Left renal pelvis (tissue), 4 donors: ENCODE measurements at places on chromosomes 13 and 19.

DNA sequence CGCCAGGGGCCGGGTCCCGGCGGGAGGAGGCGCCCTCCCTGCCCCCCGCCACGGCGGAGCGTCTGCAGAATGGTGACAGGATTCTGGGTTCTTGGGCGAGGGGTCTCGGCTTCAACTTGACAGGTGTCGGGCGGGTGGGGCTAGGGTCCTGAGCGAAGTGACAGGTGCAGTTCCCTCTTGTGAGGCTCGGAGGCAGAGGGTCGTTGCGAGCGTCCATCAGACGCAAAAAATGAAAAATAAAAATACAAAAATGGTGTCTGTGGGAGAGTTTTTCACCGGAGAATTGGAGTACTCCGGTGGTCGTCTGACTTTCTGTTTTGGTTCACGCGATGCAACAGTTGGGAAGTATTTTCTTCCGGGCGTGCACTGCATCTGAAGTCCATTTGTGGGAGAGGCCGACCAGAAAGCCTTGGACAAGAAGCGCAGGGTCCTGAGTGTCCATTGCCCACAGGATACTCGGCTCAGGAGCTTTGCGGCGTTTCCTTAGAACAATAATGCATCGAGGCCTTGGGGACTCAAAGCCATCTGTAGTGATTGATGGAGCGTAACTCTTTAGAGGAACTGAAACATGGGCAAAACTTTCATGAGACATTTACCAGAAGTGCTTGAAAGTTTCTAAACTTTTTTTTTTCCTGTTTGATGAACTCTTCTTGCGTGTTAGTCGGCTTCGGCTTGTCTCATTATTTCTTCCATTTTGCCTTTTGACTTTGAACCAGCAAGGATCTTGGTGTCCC lies 759 bp downstream of the RB1 start:
- DNase-seq, result no peak

DNA sequence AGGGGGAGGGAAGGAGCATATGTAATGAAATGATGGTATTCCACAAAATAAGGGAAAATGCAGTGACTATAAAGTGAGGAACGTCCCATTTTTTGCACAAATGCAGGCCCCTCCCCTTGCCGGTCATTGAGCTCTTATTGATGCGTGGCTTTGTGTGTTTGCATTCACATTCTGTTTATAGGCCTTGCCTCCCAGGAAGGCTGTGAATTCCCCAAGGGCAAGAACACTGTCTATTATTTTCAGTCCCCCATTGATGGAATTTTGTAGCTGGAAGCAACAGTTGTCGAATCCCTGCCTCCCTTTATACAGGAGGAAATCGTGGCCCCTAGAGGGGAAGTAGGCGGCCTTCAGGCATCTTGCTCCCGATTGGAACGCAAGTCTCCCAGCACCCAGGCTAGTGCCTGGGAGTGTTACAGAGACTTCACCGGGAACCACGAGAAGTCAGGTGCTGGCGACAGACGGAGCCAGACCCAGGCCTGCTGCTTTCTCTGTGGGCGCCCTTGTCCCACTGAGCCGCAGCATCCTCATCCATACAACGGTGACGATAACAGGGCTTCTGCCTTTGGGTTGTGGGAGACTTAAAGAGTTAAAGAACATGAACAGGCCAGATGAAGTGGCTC lies 6.9 kb downstream of the SBSN start:
- no peak for DNase-seq

GRCh38 chr19:46944918-46945628 lies 74.6 kb upstream of the NPAS1 start:
- peak; percentile 66 for DNase-seq

- DNase-seq, result no peak
Observed at GRCh38 chr13:94620286-94620896, 18.7 kb downstream of the GPR180 start.

DNA sequence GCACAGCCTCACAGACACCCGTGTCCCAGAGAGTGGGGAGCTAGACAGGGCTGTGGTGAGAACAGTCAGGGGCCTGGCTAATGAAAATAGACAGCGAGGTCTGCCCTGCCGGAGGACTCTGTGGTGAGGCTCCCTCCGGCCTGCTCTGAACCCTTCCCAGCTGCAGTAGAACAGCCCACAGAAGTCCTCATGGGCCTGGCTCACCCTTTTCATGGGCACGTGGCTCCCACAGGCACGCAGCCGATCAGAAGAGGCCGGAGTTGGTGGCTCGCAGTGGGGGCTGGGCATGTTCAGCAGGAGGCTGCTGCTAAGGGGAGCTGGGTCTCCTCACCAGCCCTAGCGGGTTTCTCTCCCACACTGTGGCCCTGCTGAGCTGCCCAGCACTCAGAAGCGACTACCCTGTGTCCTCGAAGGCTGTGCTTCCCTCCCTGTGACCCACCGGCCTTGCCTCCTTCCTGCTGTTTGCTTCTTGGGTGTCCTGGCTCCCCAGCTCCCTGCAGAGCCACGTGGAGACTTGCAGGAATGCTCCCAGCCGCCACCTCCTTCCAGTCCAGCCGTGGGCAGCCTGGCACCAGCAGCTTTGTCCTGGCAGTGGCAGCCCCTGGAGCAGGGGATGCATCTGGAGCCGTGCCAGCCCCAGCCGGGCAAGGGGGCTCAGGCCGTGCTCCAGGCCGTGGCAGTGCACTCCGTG lies 138.7 kb downstream of the KDM4B start:
- DNase-seq, result no peak

GRCh38 chr13:39538816-39539790 lies 63.9 kb downstream of the LHFPL6 start:
- DNase-seq, result no peak

GRCh38 chr13:70703755-70704154 lies 595.5 kb upstream of the KLHL1 start:
- DNase-seq, result no peak

- DNase-seq, result no peak
Observed at GRCh38 chr13:21069561-21070004, 8.2 kb upstream of the LATS2 start.

GRCh38 chr19:36847968-36848367 lies 2.7 kb upstream of the ZNF345 start:
- no peak for DNase-seq

DNA sequence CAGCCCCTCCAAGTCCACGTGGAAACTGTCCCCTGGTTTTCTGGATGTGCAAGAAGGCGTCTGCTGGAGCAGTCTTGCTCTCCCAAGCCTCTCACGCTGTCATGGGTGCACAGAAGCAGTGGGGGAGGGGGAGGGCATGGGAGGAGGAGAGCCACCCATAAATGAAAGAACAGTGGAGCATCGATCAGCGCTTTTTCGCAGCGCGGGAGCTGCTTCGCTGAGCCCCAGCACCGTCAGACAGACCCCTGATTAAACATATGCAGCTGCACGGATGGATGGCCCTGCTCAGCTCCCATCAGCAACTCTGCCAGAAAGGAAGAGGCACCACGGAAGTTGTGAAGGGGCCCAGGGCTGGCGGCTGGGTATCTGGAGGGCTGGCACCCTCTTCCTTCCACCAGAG lies 264.9 kb downstream of the UQCRFS1 start:
- DNase-seq, result no peak

GRCh38 chr19:38616265-38616664 lies 1.5 kb downstream of the MAP4K1 start:
- no peak for DNase-seq

- no peak for DNase-seq
Observed at GRCh38 chr13:24035411-24035810, 125.1 kb upstream of the SPATA13 start.

GRCh38 chr13:78595495-78596398 lies 7.6 kb downstream of the POU4F1 start:
- DNase-seq, result no peak

- DNase-seq, result no peak
Observed at GRCh38 chr13:107422421-107422820, 792.9 kb downstream of the LIG4 start.

DNA sequence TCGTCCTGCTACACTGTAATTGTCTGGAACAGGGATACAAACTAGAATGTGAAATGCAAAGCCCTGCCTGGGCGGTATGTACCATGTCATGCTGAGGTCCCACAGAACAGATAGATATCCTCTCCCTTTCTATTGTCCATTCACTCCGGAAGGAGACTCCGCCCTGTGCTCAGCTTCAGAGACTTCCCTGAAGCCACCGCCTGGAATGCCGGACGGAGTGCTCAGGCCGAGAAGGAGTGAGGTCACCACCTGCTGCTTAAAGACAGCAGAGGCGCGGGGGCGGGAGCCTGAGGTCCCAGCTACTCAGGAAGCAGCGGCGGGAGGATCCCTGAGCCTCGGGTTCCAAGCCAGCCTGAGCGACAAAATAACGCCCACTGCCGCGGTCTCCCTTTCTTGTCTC lies 890 bp upstream of the ZNF611 start:
- DNase-seq, result no peak

DNA sequence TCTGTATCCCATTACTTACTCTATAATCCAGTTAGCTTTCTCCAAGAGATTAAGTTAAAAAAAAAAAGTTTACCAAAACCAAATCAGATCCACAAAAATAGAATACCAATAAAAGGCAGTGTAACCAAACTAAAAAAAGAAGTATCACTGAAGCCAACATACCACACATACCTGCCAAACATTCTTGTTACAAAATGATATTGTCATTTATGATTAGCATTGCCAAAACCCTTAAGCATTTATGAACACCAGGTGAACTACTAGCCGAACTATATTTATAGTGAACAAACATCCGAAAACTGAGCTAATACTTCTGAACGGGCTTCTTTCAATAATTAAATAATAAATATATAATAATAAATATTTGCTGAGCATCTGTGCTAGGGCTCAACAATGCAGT lies 59.1 kb upstream of the EEF1AKMT1 start:
- no peak for DNase-seq

GRCh38 chr19:48681127-48681470 lies 8.3 kb upstream of the NTN5 start:
- DNase-seq, result no peak

DNA sequence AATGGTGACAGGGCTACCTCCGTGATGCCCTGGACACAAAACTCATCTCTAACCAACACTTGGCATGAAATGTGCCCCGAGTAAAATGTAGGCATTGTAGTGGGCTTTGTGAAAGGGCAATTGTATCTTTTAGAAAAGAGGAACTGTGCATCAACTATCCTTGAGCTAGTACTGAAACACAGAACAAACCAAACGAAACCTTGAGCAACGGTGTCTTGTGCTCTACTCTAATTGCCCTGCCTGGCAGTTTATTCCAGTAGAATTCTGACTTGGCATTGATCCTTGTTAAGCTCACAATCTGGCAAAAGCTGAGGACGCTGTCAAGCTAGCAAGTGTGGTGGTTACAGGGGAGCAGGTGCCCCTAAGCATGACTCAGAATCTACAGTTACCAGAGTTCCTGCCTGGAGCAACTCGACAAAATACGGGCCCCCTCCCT lies 707.1 kb upstream of the SPRY2 start:
- DNase-seq, result no peak

DNA sequence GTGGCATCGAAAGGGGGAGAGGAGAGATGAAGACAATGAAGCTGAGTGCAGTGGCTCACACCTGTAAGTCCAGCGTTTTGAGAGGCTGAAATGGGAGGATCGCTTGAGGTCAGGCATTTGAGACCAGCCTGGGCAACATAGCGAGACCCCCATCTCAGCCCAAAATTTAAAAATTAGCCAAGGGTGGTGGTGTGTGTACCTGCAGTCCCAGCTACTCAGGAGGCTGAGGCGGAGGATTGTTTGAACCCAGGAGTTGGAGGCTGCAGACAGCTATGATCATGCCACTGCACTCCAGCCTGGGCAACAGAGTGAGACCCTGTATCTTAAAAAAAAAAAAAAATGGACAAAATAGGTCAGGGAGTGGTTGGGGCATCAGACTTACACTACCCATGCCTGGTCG lies 7.6 kb downstream of the RDH8 start:
- DNase-seq, result no peak

- no peak for DNase-seq
Observed at GRCh38 chr13:33728271-33729037, 89.5 kb upstream of the RFC3 start.

- peak; percentile 94 for DNase-seq
Observed at GRCh38 chr19:12495002-12495802, 10.6 kb upstream of the ZNF709 start.

DNA sequence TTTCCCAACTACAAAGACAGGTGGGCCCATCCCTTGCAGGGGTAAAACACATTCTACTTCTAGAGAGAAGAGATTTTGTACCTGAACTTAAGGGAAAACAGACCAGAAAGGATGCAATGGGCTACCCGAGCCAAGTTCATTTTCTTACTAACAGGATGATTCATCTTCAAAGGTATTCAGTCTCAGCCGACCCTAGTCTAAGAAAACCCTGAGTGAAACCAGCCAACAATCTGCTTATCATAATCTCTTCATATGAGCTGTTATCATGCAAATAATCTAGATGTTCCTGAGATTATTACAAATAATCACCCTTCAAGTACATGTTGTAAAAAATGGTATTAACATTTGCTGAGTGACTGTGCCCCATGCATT lies 15.6 kb downstream of the PABPC3 start:
- DNase-seq, result no peak

DNA sequence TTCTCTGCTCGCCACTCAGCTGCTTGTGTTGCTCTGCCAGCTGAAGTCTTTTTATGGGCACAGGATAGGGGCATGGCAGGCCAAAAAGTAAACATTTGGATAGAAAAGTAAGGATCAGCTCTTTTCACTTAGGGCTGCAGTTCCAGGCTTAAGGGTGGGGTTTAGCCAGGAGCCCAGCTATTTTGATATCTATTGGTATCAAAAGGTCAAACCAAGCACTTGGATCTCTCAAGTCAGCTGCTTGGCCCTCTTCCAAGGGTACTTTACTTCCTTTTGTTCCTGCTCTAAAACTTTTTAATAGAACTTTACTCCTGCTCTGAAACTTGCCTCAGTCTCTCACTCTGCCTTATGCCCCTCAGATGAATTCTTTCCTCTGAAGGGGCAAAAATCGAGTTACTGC lies 55.7 kb upstream of the ABCC4 start:
- no peak for DNase-seq

- peak; percentile 8 for DNase-seq
Observed at GRCh38 chr19:29211562-29212355, 1.2 kb downstream of the UQCRFS1 start.

- DNase-seq, result no peak
Observed at GRCh38 chr13:95112883-95113282, 188.4 kb downstream of the ABCC4 start.

GRCh38 chr19:31271306-31271911 lies 77.8 kb downstream of the TSHZ3 start:
- DNase-seq, result no peak

- DNase-seq, result no peak
Observed at GRCh38 chr13:48857576-48857975, 118.1 kb upstream of the FNDC3A start.

- no peak for DNase-seq
Observed at GRCh38 chr13:59690857-59691500, 472.7 kb downstream of the DIAPH3 start.

DNA sequence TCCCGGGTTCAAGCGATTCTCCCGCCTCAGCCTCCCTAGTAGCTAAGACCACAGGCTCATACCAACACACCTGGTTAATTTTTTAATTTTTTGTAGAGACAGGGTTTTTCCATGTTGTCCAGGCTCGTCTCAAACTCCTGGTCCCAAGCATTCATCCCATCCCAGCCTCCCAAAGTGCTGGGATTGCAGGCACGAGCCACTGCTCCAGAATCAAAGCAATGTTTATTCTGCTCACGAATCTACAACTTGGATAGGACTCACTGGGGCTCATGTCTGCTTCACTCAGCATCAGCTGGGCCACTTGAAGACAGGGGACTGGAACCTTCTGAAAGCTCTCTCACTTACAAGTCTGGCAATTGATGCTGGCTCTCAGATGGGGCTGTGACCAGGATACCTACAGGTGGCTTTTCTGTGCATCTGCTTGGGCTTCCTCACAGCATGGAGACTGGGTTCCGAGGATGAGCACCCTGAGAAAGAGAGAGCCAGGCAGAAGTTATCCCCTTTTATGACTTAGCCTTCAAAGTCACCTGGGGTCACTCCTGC lies 8.2 kb upstream of the ZNF792 start:
- DNase-seq, result no peak

GRCh38 chr13:77489566-77490337 lies 45.8 kb upstream of the SCEL start:
- no peak for DNase-seq
